ENCODE measurements at places on chromosomes 4 and X.

DNA sequence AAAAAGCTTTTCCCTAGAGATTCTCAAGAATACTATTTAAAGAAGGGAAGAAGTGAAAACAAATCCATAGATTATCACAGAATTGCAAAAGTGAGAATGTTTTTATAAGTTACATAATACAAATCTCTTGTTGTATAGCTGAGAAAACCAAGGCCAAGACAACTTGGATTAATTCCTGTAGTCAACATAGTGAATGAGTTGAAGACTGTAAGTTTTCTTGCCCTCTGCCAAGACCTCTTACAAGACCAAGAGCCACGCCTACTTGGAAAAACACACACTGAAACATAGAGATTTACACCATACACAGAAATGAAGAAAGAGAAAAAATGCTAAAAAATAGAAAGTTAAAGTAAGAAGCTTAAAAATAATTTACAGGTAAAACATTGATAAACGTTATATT lies 2024.0 kb downstream of the PCDH7 start:
- DNase-seq, result no peak

DNA sequence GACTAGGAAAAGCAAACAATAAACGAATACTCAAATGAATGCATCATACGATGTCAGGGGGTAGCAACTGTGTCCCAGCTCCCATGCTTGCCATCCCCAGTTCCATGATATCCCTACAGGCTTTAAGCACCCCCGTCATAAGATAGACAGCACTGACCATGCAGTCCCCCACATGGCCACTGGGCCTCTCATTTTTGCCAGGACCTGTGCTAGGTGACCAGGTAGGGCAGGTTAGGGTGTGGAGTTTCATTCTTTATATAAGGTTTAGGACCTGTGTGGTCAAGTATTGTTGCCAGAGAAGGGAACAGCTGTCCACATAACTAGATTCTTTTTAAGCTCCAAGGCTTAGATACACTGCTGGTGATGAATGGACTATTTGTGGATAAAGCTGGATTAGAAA lies 9.7 kb downstream of the PPEF2 start:
- DNase-seq, result no peak

DNA sequence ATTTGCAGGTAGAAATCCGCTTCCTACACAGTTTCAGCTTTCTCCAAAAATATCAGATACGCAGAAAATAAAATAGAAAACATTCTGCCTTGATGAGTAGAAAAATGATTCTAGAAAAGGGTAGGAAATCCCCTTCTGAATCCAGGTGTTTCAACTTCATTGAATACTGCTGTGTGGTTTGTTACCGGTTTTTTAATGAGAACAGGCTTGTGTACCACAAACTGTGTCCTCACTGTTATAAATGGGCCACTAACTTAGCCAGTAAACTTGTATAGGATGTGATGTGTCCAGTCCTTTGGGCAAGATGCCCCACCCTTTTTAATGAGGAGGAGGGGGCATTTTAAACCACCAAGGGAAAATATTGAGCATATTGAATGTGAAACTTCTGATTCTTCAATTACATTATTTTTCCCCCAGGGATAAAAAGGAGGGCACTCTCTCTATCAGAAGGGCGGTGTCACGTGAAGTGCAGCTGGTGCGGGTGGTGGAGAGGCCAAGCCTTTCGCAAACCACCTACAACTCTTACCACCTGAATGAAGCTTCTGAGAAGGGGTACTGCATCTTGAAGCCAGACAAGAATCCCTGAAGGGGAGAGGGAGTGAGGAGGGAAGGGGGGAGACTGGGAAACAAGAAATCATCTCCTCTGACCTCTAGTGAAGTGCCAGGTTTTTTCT lies 4.5 kb downstream of the CXXC4 start:
- no peak for DNase-seq

- no peak for DNase-seq
Observed at GRCh38 chr4:16606691-16607090, 291.8 kb downstream of the LDB2 start.

GRCh38 chr4:126364311-126364911 lies 1049.7 kb downstream of the FAT4 start:
- DNase-seq, result no peak

DNA sequence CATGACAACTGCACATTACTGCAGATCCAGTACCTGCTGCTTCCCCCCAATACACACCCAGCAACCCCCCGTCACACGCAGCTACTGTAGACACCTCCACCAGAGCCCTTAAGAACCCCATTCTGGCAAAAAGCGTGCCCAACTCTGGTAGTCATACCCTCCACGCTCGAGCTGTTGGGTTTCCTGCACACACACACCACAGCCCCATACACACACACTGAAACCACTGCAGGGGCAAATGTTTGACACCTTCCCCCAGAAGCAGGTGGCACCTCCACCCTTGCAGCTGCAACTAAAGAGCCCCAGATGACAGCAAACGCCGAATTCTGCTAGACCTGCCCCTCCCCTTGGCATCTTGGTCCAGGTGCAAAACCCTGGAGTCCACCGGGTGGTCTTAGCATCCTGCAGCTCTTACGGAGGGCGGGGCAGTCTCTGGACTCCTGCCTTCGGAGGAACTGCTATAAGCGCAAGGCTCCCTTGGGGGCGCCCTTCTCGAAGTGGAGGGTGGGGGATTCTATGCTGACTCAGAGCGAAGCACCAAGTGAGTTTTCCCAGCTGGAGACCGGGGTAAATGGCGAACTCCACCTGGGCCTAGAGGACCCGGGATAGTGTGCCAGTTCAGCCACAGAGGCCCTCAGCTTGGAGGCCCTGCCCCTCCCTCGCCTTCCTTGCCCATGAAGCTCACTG lies 1.5 kb downstream of the FRMPD3 start:
- DNase-seq, result no peak

DNA sequence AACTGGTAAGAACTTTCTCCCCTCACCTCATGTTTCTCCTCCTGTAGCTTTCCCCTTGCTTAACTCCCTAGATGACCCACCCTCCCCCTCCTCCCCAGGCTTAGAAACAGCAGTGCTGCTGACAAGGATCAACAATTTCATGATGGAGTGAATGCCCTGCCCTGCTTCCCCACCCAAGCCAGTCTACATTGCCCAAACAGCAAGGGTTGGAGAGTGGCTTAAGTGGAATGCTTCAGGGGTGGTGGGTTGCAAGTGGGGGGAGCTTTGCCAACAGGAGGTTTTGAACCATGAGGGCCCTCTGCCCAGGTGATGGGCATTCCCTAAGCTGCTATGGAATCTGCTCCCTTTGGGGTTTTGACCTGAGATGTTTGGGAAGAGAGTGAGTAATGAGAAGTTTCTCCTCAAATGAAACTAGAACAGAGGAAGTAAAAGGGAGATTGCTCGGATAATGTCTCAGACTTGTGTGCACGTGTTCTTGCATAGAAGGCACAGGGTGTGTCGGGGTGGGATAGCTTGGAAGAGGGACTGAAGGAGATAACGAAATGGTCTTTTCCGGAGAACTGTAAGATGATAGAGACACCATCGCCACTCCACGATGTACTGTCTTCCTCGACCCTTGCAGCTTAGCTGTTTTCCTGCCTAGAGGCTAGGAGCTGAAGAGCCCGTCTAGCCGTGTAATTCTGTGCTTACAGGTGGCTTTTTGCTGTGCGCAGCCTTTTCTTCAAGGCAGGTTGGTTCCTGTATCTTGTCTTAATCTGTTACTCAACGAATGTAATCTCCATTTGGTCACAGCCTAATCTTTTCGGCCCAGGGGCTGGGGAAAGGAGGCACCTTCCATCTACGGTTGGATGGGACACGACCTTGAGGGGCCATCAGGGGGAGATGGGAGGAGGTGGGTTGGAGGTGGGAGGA lies 10.1 kb downstream of the GDPD2 start:
- DNase-seq, result no peak

- no peak for DNase-seq
Observed at GRCh38 chr4:36043241-36043640, 201.1 kb downstream of the ARAP2 start.

All from esophagus muscularis mucosa (tissue), 4 donors.